Right ventricle myocardium superior (tissue), 1 donor: ENCODE measurements at places on chromosomes 3 and 15. TPM values are rescaled to one million over a fixed set of nuclear protein-coding genes. Genes with fewer than 3 reads are reported as not detected.

CHRD gene
- 7.8 TPM for total RNA-seq

SPG11 gene
- total RNA-seq = 43.8 TPM

VILL gene
- total RNA-seq = 4.0 TPM

LINGO1 gene
- total RNA-seq = 0.81 TPM

CD200R1 gene
- 0.75 TPM for total RNA-seq

EHHADH gene
- total RNA-seq = 18.7 TPM

DNA sequence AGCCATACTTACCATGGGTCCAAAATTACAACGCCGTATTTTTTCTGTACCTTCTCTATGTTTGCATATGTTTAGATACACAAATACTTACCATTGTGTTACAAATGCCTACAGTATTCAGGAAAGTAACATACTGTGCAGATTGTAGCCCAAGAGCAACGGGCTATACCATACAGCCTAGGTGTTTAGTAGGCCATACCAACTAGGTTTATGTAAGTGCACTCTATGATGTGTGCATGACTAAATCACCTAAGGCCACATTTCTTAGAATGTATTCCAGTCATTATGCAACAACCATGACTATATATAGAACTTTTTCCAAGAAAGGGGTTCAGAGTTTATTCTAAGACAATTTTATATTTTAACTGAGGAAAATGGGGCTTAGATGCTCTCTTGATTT lies 411.7 kb downstream of the MAGI1 start:
- no peak for DNase-seq

DNA sequence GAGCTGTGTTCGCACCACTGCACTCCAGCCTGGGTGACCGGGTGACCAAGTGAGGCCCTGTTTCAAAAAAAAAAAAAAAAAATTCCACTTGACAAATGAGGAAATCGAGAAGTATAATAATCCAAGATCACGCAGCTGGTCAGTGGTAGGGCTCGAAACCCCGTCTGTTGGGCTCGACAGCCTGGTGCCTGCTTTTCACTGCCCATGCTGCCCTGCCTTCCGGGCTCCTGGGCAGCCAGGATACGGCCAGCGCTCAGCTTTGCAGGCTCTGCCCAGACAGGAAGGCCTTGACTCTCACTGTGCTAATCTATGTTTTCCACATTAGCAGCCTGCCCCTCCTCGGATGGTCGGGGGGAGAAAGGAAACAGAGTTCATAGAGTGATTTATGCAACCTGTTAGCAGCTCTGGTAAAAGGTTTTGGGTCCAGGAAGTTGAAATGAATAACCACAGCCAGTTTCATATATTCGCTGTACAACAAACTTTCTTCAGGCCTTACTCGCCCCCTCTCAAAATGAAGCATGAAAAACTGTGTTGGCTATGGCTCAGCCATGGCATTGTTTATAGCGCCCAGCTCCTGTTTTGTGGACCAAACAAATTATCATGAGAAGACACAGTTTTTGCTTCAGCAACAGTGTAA lies 108.8 kb downstream of the XXYLT1 start:
- peak; percentile 55 for DNase-seq

DNA sequence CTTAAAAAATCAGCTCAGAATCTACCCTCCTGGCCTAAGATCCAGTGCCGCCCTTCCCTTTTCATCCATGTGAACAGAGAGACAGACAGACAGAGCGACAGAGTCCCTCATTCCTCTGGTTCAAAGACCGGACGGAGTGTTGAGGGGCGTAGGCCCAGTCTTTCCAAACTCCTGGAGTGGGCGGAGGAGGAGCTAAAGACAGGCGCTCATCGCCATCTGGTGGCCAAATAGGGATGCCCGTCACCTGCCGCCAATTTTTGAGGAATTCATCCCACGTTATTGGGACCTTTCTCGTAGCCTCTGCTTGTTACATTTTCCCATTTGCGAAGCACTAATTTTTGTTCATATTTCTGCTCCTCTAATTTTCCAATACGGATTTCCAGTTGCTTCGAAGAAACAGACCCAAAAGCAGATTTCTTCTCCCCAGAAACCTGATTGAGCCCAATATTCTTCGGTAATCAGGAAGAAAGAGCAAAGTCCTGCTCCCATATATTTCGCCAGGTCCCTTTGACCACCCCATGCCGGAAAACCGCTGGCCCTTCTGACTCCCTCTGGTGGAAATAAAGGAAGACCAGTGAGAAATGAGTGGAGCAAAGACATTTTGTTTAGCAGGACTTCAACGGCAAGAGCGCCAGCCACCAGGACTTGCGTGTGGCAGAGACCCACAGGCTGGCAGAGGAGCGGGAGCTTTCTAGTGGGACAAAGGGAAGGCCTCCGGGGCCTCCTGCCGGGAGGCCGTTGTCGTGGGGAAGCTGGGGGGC lies 88.0 kb downstream of the LRRK1 start:
- DNase-seq = peak; percentile 84

DNA sequence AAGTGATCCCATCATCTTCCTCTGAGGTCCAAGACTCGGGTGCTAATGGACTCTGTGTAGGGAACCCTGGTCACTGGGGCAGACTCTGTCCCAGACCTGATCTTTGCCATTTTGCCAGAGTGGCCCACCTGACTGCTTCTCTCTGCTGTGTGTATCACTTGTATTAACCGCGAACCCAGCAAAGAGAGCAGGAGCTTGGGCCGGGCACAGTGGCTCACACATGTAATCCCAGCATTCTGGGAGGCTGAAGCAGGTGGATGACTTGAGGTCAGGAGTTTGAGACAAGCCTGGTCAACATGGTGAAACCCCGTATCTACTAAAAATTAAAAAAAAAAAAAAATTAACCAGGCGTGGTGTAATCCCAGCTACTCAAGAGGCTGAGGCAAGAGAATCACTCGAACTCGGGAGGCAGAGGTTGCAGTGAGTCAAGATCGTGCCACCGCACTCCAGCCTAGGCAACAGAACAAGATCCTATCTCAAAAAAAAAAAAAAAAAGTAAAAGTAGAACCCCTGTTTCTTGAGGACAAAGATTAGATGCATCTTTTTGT lies 32.9 kb upstream of the CYP11A1 start:
- DNase-seq = no peak

DNA sequence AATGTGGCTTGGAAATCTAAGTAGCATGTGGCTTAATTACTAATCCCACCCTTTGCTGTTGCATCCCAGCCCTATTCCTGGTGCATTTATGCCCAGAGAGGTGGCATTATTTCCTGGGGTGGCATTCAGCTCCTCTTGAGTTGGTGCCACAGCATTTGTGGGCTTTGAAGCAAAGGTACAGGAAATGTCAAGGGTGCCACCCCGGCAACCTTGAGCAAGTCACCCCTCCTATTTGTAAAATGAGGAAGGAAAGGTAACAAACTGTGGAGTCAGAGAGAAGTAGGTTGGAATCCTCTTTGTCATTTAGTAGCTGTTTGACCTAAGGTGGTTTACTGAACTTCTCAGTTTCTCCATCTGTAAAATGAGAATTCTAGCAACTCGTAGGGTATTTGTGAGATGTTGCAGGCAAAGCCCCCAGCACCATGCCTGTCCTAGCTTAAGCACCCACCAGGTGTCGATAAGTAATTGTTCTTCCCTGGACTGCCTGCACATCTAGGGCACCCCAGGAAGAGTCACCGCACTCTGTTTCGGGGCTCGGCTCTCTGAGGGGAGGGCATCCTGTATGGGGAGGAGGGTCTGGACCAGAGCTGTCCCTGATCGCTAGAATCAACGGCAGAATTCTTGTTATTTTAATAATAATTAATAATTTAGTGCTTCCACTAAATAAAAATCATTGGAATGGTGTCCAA lies 17.1 kb downstream of the ISG20 start:
- DNase-seq = no peak

- DNase-seq = no peak
These were observed 29.7 kb downstream of the CYP11A1 start for GRCh38 chr15:74337607-74338211.

GRCh38 chr15:101326462-101327146 lies 31.6 kb upstream of the SNRPA1 start:
- no peak for DNase-seq

DNA sequence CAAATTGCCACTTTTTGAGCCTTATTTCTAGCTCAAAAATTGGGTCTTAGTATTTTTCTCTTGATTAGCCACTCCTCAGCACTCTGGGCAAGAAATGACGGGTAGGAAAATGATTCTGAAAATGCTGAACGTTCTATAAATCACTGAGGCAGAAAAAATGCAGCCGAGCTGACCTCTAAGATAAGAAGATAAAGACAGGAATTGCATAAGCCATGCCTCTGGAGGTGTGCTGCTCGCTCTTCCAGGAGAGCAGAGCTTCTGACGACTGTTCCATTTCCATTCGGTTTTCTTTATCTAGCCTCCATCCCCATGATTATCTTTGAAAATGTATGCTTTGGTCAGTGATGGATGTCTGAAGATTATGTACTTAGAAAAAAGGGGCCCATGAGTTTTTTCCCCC lies 558.8 kb upstream of the ADAMTS9 start:
- no peak for DNase-seq

DNA sequence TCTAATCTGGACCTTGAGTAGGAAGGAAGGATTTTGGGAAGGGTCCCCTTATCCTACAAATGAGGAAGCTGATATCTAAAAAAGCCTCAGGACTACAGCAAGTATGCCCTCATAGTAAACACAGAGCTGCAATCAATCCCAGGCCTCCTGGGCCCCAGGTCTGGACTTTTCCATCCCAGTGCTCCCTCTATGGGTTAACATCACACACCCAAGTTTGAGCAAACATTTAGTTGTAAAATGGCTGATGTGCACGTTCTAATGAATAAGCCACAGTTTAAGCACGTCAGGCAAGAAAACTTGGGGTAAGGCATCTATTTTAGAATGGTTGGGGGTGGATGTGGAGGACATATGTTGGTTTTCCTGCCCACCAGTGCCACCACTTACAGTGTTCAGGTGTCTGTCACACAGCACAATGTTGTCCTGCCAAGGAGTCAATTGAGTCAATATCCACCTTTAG lies 44.3 kb upstream of the UBE2E1 start:
- DNase-seq = no peak

GRCh38 chr15:55589287-55589686 lies 1.1 kb upstream of the PYGO1 start:
- DNase-seq = no peak

GRCh38 chr3:187966096-187966495 lies 187.9 kb upstream of the LPP start:
- no peak for DNase-seq

GRCh38 chr3:42490243-42490642 lies 12.2 kb upstream of the VIPR1 start:
- DNase-seq = no peak

DNA sequence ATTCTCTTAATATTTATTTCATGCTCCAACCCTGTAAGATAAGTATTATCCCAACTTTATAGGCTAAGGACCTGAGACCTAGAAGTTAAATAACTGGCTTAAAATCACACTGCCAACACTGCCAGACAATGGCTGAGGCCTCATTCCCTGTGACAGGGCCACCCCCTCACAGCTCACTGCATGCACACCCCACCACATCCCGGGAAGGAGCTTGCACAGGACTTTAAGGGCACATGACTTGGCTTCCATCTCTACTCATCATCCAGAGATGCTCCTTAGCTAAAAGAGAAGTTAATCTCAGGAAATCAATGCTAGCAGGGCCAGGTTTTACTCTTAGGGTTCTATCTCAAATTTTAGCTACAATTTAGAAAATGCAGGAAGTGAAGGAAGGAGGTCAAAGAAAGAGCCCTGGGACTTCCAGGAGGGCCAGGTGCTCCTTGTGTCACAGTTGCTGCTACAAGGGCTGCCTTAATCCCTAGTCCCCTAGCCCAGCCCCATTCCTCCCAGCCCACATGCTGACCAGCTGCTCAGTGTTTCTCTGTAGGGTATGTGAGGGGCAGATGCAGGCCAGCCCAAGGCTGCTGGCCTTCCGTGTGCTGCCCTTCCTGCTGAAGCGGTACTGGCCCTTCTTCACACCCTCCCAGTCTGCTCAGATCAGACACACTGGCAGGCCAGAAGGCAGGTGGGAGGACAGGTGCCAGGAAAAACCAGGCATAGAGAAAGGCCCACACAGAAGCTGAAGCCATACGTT lies 53.5 kb downstream of the WWTR1 start:
- DNase-seq = no peak

GRCh38 chr15:73244333-73244732 lies 124.4 kb downstream of the HCN4 start:
- no peak for DNase-seq

- DNase-seq = no peak
These were observed 41.9 kb downstream of the PLD1 start for GRCh38 chr3:171768281-171768900.

DNA sequence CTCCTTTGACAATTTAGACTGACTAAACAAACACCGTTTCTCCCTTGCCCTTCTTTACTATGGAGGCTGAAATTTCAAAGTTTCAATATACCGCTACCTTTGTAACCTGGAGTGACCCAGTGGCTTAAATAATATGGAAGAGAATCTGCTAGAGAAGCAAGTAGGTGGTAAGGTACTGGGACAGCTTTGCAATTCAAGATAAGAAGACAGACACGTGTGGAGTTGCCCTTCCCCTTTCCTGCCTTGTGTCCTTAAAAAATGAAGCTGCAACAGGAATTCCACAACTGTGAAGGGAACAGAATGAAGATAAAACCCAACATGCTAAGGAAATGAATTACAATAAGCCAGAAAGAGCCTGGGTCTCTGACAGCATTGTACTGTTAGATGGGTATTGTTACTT lies 26.4 kb downstream of the CBLB start:
- DNase-seq = no peak

DNA sequence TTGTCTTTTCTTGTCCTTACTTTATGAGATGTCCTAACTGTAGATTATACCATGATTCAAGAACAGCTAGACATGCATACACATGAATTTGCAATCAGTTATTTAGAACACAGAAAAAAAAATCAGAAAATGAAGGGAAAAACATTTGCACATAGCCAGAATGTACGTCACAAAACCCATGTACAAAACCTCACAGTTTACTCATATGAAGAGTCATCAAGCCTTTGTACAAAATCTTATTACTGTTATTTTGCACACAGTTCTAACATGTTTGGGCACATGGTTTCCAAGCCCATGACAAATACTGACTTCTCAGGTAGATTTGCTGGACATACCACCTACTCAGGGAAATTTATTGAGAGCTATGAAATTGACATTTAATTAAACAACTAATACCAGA lies 48.2 kb downstream of the MAP3K13 start:
- no peak for DNase-seq

GRCh38 chr3:169575381-169575780 lies 88.1 kb downstream of the MECOM start:
- DNase-seq = no peak

DNA sequence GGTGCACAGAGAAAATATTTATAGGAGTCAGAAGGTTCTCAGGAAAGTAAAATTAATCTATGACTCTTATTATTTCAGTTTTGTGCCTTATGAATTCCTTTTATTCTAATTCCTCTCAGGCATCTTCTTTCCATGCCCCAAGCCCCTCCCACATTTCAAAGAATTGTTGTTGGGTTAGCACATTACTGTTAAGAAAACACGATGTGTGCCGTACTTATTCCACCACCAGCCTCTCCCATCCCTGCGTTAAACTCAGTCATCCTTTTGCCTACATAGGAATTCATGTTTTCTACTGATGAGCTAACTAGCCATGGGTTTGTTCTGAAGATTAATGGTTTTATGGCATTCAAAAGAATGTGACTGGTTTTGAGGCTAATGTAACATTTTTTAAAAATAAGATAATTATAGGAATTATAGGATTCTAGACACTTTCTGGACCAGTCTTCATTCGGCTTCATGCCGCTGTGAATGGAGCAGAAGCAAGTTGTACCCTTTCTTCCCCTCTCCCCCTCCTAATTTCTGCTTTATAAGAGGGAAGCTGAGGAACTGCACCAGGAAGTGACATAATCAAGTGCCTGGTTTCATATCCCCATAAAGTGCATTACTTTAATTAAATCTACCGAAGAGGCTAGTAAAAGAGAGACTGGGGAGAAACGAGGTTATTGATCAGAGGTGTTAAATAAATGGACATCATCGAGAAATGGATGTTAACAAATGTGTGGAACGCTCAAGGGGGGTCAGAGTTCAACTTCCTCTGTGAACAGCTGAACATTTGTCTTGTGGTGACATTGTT lies 12.3 kb upstream of the MB21D2 start:
- DNase-seq = no peak
